ENCODE measurements at places on chromosomes 7 and 10. TPM values are rescaled to one million over a fixed set of nuclear protein-coding genes. Genes with fewer than 3 reads are reported as not detected.

The EPDR1 gene
- total RNA-seq = 66.3 TPM

The OR6B1 gene
- total RNA-seq = not detected

The DCLRE1C gene
- 6.3 TPM for total RNA-seq

The DENND2A gene
- 11.5 TPM for total RNA-seq

The GUSB gene
- 52.8 TPM for total RNA-seq

The STEAP2 gene
- 3.8 TPM for total RNA-seq

The GPR26 gene
- not detected for total RNA-seq

The NME8 gene
- total RNA-seq = not detected

The CFTR gene
- not detected for total RNA-seq

The NRG3 gene
- not detected for total RNA-seq

Data from M059J (cell line).